ENCODE measurements at places on chromosomes 6 and 20.

- DNase-seq, result no peak
Observed at GRCh38 chr6:57469072-57469471, 151.6 kb downstream of the PRIM2 start.

DNA sequence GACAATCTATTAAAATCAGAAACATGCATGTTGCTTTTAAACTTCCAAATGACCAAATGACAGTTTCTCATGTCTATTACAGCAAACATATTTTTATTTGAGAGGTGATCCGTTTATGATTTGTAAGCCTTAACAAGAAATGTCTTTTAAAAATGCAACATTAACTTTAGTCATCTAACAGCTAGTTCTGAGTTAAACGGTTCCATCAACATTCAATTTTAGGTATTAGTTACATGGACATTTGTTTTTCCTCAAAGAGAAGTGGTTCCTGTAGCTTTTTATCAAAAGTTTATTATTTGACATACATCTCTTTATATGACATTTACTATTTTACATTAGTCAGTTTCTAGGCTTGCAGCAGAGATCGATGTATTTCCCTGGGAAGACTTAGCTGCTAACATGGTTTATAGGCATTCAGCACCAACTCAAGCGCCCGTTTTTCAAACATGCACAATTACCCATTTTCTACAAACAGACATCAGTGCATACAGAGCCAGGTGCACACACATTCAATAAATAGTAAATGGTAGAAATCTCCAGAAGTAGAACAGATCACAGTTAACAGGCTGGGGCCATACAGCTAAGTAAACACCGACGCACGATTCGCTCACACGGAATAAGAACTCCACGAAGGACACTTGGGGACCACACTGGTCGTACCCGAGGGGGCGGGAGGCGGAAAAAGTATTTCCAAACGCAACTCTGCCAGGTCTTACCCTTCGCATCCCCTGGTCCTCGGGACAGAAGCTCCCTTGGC lies 882 bp downstream of the CNR1 start:
- DNase-seq, result no peak

DNA sequence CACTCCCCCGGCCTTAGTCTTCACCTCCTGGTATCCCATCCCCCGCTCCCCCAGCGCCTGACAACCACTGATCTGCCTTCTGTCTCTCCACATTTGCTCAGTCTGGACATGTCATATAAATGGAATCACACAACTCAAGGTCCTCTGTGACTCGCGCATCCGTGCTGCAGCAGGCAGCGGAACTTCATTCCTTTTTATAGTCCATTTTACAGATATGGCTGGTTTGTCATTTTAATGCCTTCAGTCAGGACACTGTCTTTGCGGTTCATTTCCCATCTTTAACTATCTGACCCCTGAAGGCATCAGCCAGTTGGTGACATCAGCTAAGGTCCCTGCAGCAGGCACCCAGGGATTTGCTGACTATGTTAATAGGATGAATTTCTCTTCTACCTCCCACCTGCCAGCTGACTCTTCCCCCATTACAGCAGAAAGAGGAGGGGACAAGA lies 125.7 kb downstream of the ZMYND8 start:
- no peak for DNase-seq

GRCh38 chr6:75402296-75402695 lies 91.3 kb downstream of the FILIP1 start:
- DNase-seq, result no peak

GRCh38 chr6:15417811-15418210 lies 171.9 kb downstream of the JARID2 start:
- DNase-seq, result no peak

DNA sequence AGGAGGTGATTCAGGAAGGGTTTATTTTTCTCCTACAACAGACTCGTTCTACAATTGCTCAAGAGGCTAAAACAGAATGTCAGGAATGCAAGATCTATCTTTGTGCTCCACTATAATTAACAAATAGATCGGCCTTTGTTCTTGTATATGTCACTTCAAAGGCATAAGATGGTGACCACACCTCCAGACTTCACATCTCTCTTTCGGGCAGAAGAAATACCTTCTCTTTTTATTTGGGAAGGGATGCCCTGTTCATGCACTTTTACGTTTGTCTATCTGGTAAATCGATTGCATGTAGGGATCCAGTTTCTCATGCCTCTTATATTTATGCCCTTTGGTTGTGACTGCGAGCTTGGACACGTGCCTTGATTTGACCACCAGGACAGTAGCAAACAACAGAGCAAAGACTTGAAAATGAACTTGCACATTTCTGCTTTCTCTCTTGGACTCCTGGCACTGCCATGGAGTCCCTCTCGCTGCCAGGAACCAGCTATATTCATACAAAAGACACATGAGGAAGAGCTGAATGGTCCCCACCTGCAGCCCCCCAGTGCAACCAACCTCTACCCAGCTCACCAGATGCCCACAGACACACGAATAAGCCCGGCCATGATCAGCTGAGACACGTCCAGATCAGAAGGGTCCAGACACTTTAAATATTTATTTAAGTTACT lies 219.8 kb upstream of the STXBP5 start:
- DNase-seq, result no peak

GRCh38 chr6:132490478-132491204 lies 22.3 kb downstream of the STX7 start:
- no peak for DNase-seq
